Activated T-helper 9 cell treated with anti-CD3 and anti-CD28 coated beads, Interleukin-2, amount 50 U/mL, for 16 hours (primary cell): ENCODE measurements at places on chromosomes 7 and 10.

DNA sequence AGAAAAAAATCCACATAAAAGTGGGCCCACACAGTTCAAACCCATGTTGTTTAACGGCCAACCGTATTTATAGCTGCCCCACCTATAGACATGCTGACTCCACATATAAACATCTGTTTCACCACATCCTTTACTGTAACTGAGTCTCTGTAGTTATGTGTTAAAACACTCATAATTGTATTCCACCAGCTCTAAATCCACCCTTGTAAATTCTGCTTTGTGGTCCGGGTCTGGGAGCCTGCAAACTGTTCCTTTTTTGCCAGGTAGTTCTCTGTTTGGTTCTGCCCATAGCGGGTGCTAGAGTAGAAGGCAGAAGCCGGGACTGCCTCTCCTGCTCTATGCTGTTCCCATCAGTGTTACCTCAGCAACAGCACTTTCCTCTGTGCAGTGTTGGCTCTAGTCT is 20.2 kb upstream of the FHIP2A start:
- no peak for DNase-seq

GRCh38 chr10:26212511-26212910 is 4.1 kb upstream of the GAD2 start:
- no peak for DNase-seq

DNA sequence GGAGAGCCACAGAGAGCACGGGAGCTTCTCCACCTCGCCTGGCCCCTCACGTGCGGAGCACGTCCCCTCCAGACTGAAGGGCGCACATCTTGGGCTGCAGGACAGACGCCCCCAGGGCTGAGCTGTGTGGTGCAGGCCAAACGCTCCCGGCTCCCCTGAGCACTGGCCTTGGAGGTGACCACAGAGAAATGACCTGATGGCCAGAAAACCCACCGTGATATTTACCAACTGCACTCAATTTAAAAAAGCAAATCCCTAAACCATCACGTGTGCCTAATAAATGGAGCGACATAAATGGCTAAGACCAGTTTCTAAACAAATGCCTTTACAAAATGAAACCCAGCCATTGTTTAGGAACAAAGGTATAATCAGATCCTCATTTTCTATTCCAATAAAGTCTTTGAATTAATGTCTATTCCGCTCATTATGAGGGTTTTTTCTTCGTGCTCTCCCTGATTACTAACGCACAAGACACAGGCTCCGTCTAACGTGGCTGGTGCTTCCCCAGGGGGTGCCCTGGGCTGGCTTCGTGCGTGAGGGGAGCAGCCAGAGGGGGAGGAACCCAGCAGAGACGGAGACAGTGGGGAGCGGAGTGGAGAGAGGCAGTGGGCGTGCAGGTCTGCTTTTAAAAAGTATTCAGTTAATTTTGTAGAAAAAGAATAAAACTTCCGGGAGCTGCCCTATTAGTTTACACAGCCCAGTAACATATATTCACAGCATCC is 190.3 kb downstream of the DNAJB6 start:
- no peak for DNase-seq

GRCh38 chr10:20535897-20536881 is 360.9 kb downstream of the NEBL start:
- DNase-seq, result no peak

- no peak for DNase-seq
These were observed 3.5 kb downstream of the UNCX start for GRCh38 chr7:1236132-1236661.

DNA sequence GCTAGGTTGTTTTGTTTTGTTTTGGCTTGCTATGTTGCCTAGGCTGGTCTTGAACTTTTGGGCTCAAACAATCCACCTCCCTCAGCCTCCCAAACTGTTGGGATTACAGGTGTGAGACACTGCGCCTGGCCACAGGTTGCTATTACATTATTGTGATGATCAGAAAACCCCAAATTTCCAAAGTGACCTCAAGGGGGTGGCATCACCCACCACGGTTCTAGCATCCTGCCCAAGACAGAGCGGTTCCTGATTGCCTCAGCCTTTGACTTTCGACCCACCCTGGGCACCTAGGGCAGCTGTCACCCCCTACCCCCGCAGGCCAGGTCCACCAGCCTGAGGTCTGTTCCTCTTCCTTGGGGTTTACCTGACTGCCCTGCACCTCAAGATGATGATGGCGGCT is 28.4 kb downstream of the SBDS start:
- DNase-seq, result no peak

DNA sequence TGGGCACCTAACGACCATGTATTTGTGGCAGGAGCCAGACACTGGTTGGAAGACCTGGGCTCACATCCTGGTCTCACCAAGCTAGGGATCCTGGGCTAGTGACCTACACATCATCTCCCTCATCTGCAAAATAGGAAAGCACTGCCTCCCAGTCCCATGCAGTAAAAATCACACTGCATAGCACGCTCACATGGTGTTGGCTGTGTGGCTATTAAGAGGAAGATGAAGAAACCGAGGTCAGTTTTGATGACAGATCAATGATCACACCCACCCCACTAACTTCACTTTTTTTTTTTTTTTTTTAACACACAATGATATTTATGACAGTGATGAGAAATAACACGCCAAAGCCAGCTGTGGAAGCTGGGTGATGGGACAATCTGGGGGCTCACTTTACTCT is 146.5 kb downstream of the RNF216 start:
- no peak for DNase-seq

- DNase-seq, result no peak
These were observed 2.3 kb upstream of the IGF2BP3 start for GRCh38 chr7:23472556-23472955.

GRCh38 chr7:447523-447922 is 72.1 kb downstream of the PDGFA start:
- DNase-seq, result no peak

DNA sequence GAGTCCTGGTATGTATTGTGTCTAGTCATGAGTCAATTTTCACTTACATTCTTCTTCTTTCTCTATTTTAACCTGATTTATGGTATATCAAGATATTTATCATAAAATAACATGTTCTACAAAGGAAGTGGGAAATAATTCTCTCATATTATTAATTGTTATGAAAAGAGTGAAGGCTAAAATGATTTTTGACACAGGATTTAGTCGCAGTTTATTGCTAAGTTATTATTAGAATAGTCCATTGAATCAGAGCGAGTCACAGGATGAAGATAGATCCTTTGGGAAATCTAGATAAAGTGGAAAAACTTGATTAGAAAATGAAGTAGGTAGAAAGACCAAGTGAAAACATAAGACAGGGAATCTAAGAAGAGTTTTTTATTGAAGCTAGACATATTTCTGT is 184.3 kb upstream of the DGKB start:
- no peak for DNase-seq

- DNase-seq, result no peak
These were observed 188.9 kb downstream of the ARHGAP12 start for GRCh38 chr10:31739711-31740110.

DNA sequence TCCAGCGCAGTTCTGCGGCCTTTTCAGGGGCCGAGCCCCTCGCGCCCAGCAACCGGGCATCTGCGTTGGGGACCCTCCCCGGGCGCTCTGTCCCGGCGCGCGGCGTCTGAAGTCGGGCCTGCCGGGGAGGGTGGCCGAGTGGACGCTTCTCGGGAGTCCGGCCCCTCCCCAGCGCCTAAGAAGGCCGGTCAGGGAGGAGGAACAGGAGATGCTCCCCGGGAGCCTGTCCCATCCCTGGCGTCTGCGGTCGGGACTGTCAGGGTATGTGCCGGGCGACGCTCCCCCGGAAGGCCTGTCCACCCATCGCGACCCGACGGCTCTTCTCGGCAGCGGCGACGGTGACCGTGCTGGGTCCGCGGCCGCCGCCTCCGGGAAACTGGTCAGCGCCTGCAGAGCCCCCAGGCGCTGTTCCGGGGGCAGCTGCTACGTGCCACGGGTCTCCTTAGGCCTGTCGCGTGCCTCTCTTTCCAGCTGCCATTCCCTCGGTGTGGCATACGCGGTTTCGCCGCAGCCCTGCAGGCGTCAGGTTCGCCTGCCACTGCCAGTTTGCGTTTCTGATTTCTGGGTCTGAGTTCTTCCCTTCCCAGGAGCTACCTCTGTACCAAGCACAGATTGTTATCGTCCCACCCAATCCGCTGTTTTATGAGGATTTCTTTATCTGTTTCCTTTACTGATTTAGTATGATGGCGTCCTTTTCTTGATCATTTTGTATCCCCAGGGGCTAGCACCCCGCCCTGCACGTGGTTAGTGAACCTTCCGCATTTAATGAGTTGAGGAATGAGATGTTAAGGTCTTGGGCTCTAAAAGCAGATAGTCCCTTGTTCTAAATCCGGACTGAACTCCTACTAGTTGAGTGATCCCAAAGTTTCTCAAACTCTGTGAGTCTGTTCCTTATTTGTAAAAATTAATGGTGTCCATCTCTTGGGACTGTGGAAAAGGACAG is 782 bp downstream of the IFIT5 start:
- peak; percentile 21 for DNase-seq

- DNase-seq, result no peak
These were observed 92.5 kb upstream of the CUX1 start for GRCh38 chr7:101724957-101725356.

GRCh38 chr10:122376364-122376961 is 2.0 kb downstream of the PLEKHA1 start:
- DNase-seq, result no peak

GRCh38 chr10:51696251-51696650 is 3.1 kb downstream of the CSTF2T start:
- no peak for DNase-seq

- DNase-seq, result no peak
These were observed 37.4 kb downstream of the ZNRF2 start for GRCh38 chr7:30321882-30322192.

GRCh38 chr7:24249266-24249665 is 34.7 kb upstream of the NPY start:
- no peak for DNase-seq

DNA sequence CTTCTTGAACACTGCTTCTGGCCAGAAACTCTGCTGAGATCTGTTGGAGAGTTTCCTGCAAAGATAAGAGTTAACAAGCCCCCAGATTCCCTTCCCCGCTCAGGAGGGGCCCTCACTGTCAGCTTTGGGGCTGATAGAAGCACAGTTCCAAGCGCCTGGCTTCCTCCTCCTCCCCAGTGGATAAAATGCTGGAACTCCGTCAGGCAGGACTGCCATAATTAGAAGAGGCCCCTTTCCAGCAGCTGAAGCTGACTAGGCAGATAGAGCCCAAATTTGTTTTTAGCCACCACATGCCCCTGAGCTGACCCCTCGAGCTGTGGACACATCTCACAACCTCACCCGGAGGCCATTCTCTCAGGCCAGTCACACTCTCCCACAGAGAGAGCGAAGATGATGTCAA is 89.4 kb downstream of the TBXAS1 start:
- no peak for DNase-seq

GRCh38 chr7:75798770-75799169 is 14.8 kb downstream of the CCL24 start:
- no peak for DNase-seq

- DNase-seq, result no peak
These were observed 89.4 kb downstream of the INPP5A start for GRCh38 chr10:132626761-132627665.

- no peak for DNase-seq
These were observed 114.2 kb downstream of the EGFR start for GRCh38 chr7:55132890-55133551.
